ENCODE measurements at places on chromosomes 1 and 21.

- DNase-seq: no peak
These were observed 79.4 kb upstream of the RRP15 start for GRCh38 chr1:218205721-218206120.

DNA sequence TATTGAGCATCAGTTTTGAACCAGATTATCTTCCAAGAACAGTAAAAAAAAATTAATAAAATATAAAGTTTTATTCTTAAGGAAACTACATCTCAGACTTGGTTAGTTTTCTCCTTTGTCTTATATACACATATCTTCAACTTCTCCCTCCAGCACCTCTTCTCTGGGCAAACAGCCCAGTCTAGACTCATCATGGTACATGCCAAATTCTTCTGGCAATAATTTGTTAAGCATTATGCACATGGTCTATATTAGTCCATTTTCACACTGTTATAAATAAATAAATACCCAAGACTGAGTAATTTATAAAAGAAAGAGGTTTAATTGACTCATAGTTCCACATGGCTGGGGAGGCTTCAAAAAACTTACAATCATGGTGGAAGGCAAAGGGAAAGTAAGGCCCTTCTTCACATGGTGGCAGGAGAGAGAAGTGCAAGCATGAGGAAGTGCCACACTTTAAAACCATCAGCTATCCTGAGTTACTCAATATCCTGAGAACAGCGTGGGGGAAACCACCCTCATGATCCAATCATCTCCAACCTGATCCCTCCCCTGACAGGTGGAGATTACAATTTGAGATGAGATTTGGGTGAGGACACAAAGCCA lies 108.7 kb upstream of the RNPC3 start:
- no peak for DNase-seq

GRCh38 chr1:200228486-200228885 lies 181.3 kb downstream of the ZNF281 start:
- DNase-seq: no peak

GRCh38 chr1:11345971-11346715 lies 73.1 kb downstream of the UBIAD1 start:
- DNase-seq: no peak

- no peak for DNase-seq
These were observed 22.0 kb downstream of the AHCYL1 start for GRCh38 chr1:110006516-110006915.

DNA sequence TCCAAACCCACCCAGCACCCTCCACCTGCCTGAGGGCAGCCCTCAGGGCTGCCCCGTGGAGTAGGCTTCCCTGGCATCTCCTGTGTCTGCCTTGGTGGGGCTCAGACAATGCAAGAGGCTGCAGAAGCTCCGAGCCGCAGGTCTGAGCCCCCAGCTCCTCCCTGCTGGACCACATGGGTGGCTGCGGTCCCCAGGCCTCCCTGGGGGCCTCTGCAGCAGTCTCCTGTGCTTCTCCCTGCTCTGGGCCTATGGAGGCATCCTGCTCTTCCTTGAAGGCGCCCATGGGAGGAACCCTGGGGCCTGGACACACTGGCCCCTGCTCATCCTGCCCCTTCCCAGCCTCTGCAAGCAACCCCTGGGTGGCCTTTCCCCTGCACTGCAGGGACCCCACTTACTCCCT lies 86.1 kb upstream of the ACTRT2 start:
- no peak for DNase-seq

GRCh38 chr1:227447531-227447990 lies 115.8 kb upstream of the ZNF678 start:
- no peak for DNase-seq

- no peak for DNase-seq
These were observed 11.1 kb downstream of the MTX1 start for GRCh38 chr1:155219592-155220031.

DNA sequence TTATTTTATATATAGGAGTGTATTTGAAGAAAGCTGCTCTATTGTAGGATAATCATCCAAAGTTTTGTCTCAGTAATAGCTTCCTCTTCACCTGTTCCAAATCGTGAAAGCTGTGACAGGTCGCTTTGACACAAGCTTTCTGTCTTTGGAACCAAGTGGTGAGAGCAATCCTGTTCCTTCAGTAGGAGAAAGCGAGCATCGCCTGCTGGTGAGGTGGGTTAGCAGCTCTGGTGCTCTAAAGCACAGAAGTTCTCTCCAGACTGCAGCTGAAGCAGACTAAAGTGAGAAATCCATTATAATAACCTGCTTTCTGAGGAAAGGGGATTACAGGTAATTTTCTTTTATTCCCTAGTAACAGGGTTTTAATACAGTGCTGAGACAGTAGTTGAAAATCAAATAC lies 803.8 kb downstream of the ADGRL2 start:
- no peak for DNase-seq

DNA sequence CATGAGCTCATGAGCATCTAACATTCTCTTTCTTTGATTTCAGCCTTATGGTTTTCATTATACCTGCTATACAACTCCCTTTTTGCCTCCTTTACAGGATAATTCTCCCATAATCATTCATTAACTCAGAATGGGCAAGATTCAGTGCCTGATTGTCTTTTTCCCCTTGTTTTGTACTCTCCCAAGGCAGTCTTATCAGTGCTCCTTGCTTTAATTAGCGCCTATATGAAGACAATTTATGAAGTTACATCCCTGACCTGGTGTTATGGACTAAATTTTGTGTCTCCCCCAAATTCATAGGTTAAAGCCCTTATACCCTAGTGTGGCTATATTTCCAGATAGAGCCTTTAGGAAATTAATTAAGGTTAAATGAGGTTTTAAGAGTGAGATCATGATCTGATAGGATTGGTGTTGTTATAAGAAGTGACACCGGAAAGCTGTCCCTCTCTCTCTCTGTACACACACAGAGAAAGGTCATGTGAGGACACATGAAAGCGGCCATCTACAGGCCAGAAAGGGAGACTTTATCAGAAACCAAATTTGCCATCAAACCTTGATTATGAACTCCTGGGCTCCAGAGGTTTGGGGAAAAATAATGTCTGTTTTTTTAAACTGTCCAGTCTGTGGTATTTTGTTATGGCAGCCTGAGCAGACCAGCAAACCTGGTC lies 185.8 kb upstream of the CHODL start:
- no peak for DNase-seq

- DNase-seq: no peak
These were observed 98.6 kb upstream of the PPP2R5A start for GRCh38 chr1:212186427-212187207.

DNA sequence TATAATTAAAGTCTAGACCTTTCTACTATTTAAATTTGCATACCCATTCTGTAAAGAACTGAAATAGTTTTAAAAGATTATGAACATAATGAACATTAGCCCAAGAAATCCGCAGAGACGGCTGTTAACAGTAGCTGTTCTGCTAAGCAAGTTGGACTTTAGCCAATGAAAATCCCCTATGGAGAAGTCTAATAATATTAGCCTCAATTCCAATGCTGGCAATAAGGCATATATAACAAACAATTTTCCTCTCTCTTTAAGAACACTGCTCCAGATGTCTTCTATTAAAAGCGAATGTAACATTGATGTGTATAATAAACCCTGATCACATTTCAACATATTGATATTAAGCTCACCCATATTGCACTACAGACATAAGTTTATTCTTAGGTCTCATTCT lies 221.3 kb upstream of the KCTD3 start:
- no peak for DNase-seq

- DNase-seq: no peak
These were observed 71.7 kb downstream of the ENAH start for GRCh38 chr1:225581186-225581585.

- DNase-seq: no peak
These were observed 15.8 kb upstream of the MAGOH start for GRCh38 chr1:53254011-53254640.

All from AG09319 (cell line).